ENCODE measurements at places on chromosomes 7 and 10.

GRCh38 chr10:131636841-131637724, 263.7 kb upstream of the PPP2R2D start:
- DNase-seq, result no peak

DNA sequence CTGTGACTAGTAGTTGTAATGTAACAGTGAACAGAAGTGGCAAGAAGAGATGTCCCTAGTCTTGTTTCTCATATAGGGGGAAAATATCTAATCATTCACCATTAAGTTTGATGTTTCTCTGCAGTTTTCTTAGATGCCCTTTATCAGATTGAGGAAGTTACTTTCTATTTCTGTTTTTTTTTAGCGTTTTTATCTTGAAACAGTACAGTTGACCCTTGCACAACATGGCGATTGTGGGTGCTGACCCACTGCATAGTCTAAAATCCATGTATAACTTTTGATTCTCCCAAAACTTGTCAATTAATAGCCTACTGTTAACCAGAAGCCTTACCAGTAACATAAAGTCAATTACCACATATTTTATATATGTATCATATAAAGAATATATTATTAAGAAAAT, 192.0 kb downstream of the ADK start:
- DNase-seq, result peak; percentile 35

- no peak for DNase-seq
Observed at GRCh38 chr10:132192991-132193665, 6.4 kb downstream of the DPYSL4 start.

GRCh38 chr10:108204528-108205305, 1040.2 kb upstream of the SORCS1 start:
- DNase-seq, result peak; percentile 19

GRCh38 chr10:44380829-44381600, 3.9 kb downstream of the CXCL12 start:
- DNase-seq, result no peak

DNA sequence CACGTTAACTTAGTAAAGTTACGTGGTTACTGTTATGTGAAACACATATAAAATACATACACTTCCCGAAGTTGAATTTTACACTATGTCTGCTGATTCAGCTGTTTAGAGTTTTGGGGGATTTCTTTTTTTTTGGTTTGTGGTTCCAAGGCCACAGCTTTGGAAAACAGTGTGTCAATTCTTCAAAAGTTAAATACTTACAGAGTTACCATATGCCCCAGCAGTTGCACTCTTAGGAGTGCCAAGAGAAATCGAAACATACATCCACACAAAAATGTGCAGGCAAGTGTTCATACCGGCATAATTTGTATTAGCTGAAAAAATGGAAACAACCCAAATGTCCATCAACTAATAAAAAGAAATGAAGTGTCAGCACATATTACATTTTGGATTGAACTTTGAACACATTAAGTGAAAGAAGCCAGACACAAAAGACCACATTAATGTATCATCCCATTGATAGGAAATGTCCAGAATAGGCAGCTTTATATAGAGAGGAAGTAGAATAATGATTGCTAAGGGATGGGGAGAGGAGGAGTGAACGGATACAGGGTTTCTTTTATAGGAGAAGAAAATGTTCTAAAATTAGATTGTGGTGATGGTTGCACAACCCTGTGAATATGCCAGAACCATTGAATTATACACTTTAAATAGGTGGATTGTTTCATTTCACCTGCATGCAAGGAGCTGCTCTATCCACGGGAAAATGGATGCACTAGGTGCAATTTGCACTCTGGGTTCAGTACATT, 17.6 kb downstream of the APBB1IP start:
- peak; percentile 85 for DNase-seq

- DNase-seq, result no peak
Observed at GRCh38 chr7:30260246-30260768, 24.1 kb upstream of the ZNRF2 start.

GRCh38 chr10:129969911-129970464, 5.9 kb upstream of the EBF3 start:
- no peak for DNase-seq

- DNase-seq, result peak; percentile 51
Observed at GRCh38 chr7:39683216-39683845, 60.0 kb downstream of the RALA start.

DNA sequence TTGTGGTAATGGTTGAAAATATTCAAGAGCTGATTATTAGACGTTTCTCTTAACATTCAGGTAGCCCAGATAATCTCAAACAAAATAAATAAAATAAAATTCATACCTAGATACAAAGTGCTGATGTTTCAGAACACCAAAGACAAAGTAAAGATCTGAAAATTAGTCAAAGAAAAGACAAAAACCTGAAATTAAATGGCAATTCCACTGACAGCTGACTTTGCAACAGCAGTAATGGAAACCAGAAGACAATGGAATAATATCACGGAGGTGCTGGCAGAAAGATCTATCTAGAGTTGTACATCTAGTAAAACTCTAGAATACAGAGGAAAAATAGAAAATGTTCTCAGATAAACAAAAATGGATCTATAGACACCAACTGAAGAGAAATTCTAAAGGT, 58.0 kb upstream of the IKZF1 start:
- peak; percentile 56 for DNase-seq

DNA sequence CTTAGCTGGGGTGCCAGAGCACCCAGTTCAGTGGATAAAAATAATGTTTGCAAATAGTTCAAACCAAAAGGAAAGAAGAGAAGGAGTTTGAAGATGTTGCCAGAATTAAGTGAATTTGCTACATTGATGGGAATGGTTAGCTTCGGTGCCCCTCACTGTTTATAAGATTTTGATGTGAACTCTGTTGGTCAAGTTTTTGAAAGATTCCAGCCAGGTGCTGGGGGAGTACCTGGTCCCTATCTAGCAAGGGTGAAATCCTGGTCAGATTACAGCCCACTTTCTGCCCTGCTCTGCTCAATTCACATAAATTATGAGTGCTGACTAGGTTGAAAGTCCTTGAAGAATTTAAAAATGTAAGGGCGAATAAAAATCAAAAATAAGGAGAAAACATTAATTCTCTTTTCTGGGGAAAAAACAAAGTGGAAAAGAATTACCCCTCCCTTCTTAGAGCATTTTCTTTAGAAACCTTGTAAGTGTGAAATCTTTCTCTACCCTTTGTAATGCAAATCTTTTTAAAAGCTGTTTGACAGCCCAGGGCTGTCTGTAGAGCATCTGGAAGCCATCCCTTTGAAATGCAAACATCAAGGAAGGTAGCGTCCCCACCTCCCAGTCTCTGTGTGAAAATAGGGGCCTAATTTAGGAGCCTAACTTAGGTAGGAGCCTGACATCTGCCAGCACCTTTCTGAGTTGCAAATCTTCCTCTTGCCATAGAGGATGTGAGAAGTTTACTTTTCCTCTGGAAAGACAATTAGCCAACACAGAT, 1.4 kb upstream of the GIMAP5 start:
- DNase-seq, result no peak

GRCh38 chr7:55223023-55223422, 142.1 kb upstream of the LANCL2 start:
- DNase-seq, result no peak

GRCh38 chr10:122089311-122090017, 100.5 kb downstream of the TACC2 start:
- DNase-seq, result no peak

- no peak for DNase-seq
Observed at GRCh38 chr10:88164471-88164870, 301.0 kb downstream of the PTEN start.

- no peak for DNase-seq
Observed at GRCh38 chr10:124469956-124470484, 8.4 kb downstream of the LHPP start.

- DNase-seq, result no peak
Observed at GRCh38 chr7:6274743-6275142, 2.3 kb upstream of the CYTH3 start.

Data from Kasumi-1 (cell line).